ENCODE measurements at places on chromosomes 7 and 10. TPM values are rescaled to one million over a fixed set of nuclear protein-coding genes. Genes with fewer than 3 reads are reported as not detected.

The HOXA5 gene
- total RNA-seq = not detected

DNA sequence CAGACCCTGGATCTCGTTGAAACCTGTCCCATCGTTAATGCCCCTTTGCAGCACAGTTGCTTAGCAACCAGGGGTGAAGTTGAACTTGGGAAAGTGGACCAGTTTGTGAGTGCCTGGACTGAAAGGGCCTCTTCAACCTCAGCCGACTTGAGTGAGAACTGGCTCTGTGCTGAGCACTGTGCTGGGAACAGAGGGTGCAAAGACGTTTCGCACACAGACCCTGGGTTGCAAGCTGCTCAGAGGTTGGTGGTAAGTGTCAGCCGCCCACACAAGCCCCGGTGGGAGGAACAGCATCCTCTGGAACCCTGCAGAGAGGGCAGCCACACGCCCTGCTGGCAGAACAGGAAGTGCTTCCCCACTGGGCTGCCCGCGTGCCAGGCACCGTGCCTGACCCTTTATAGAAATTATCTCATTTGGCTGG lies 89.2 kb downstream of the CARD11 start:
- no peak for DNase-seq

DNA sequence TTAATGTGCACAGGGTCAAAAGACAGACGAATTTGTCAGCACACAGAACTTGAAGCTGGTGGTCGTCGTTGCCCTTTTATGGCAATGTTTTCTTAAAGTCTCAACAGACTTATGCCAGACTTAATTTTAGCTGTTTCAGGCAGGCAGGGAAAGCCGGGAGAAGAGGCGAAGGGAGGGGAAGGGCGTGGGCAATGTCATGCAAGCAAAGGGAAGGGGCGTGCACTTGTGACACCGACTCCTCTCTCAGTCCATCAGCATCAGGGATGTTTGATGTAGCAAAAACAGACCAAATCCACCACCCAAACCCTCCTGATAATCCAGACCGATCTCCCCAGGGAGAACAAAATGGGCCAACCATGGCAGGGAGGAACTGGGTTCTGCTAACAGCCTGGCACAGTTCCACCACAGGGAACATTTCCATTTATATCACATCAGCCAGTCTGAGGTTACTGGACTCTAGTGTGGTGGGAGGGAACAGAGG lies 118.1 kb upstream of the RHEB start:
- no peak for DNase-seq

DNA sequence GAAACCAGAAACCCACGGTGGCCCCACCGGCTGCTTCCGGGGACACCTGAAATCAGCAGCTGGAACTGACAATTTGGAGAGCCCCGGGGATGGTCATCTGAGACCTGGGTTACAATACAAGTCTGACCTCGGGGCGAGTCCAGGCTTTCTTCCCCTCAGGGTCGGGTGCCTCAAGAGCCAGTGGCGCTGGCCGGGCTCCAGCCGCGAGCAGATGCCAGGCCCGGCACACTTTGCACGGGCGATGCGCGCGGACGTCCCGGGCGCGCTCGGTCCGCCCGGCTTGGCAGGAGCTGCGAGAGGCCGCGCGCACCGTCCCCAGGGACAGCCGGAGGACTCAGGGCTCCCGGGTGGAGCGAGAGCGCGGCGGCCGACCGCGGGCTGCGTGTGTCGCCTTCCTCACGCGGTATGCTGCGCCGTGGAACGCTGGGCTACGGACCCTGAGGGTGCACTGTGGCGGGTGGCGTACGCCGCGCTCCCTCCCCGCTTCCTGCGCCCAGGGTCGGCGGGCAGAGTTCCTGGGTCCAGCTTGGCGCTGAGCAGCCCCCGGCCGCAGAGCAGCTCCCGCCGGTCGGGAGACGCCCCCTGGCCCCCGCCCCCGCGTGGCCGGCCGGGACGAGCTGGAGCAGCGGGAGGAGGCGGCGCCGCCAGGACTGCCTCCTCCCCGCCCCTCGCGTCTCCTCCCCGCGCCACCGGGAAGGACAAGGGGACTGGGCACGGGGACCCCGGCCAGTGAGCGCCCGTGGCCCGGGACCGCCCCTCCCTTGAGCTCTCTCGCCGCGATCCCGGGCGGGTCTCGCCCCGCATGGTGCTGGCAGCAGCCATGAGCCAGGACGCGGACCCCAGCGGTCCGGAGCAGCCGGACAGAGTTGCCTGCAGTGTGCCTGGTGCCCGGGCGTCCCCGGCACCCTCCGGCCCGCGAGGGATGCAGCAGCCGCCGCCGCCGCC lies at the start of gene RBM20:
RBM20 (plus strand) TSS at position 684 of the 945 bp plus-strand sequence; CDS start at position 803, 119 bp downstream.
- no peak for DNase-seq

GRCh38 chr10:86727470-86727869 lies 28.9 kb upstream of the BMPR1A start:
- no peak for DNase-seq

- DNase-seq = no peak
These were observed 19.0 kb upstream of the CYP3A43 start for GRCh38 chr7:99808766-99809165.

- DNase-seq = no peak
These were observed 105.7 kb downstream of the ELAPOR2 start for GRCh38 chr7:86953653-86954336.

GRCh38 chr7:44390701-44391100 lies 65.3 kb upstream of the CAMK2B start:
- DNase-seq = no peak

The TAC1 gene
- not detected for total RNA-seq

The SFTPA1 gene
- not detected for total RNA-seq

The TLX1 gene
- not detected for total RNA-seq

- no peak for DNase-seq
These were observed 233.6 kb upstream of the SEMA3E start for GRCh38 chr7:83882551-83882950.

DNA sequence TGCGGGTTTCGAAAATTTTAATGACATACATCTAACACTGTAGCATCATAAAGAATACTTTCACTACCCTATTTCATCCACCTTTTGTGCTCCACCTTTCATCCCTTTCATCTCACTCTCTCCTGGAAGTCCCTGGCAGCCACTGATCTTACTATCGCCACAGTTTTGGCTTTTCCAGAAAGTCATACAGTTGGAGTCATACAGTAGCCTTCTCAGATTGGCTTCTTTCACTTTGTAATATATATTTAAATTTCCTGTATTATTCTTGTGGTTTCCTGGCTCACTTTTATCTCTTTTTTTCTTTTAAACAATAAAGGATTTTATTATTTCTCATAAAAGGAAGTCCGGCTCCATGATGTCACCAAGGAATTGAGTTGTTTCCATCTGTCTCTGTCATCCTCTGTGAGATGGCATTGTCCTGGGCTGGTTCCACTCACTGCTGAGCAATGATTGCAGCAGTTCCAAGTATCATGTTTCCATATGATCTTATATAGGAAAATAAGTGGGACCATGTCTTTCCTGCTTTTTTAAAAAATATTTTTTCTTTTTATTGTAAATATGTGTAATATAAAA lies 626.3 kb downstream of the POM121L12 start:
- no peak for DNase-seq

The CRTAC1 gene
- not detected for total RNA-seq

DNA sequence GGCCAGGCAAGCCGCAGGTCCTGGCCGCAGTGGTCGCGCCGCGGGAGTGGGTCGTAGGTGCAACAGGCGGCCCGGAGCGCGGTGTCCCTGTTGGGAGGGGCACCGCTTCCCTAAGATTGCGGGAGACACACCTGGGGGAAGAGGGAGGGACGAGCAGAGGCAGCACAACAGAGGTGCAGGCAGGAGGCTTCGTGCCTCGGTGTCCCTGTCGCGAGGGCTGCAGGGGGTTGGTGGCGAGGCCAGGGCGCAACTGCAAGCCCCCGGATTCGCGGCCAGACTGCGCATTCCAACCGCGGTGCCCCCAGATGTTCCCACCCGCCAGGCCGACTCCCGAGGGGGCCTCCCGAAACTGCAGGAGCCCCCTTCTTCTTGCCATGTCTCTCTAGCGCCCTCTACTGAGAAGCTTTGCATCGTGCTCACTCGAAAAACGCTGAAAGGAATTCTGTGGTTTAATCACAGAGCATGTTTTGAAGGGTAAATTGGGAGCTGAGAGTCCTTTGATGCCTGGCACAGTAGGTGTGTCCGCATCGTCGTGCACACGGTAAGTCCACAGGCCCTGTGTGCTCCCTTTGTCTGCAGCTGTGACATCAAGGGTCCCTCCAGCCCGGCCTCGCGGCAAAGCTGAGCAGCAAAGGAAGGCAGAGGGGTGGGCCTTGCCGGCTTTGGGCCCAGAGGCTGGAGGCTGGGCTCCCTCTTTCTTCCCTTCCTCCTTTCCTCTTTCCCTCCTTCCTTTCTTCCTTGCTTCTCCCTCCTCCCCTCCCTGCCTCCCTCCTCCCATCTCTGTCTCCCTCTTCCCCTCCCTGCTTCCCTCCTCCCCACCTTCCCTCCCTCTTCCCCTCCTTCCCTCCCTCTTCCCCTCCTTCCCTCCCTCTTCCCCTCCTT lies 6.2 kb upstream of the MBL2 start:
- no peak for DNase-seq

DNA sequence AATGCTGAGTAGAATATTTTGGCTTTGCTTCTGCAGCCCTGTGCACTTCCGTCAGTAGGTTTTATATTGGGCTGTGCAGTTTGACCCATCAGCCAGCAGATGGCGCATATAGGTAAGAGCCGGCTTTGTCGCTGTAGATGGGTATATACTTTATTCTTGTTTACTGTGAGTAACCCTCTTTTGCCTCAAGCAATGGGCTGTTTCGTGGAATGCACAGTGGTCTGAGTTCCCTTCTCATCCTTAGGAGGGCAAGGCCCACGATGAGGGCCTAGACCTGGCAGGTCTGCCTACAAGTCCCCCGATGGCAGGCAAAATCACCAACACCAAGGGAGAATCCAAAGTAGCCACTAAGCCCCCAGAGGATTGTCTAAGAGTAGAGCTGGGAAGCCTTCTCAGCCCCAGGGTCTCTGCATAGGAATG lies 1002.9 kb upstream of the KCND2 start:
- DNase-seq = no peak

DNA sequence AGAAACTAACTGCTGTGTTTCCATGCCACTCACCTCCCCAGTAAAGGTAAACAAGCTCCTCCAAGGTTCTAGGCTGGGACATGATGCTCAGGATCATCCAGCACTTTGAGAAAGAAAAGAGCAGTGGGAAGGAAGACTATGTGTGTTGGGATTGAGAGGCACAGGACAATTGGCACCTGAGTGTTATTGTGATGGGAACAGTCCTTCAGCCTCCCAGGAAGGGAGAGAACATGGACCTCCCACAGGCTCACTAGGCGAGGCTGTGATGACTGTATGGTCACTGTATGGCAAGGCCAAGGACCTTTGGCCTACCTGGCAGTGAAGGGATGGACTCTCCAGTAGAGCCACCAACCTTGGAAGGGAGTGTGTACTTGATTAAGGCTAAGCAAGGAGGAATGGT lies 123.2 kb upstream of the UNC5B start:
- no peak for DNase-seq

Data from T-helper 17 cell (primary cell).